ENCODE measurements at places on chromosomes 5 and 9. TPM values are rescaled to one million over a fixed set of nuclear protein-coding genes. Genes with fewer than 3 reads are reported as not detected.

The CAMSAP1 gene
- total RNA-seq = 32.6 TPM

The C9 gene
- total RNA-seq = not detected

The ZNF883 gene
- not detected for total RNA-seq

The CAMK4 gene
- total RNA-seq = 163 TPM

The HACD4 gene
- 9.8 TPM for total RNA-seq

The IFNK gene
- total RNA-seq = not detected

The GPR107 gene
- total RNA-seq = 26.2 TPM

The PRRT1B gene
- total RNA-seq = not detected

The CEP72 gene
- total RNA-seq = 8.5 TPM

The TPRN gene
- 6.3 TPM for total RNA-seq

The TMEM232 gene
- 0.94 TPM for total RNA-seq

The PTGS1 gene
- 3.0 TPM for total RNA-seq

The ZDHHC11B gene
- total RNA-seq = 31.2 TPM

The ACTBL2 gene
- not detected for total RNA-seq

The SEMA6A gene
- 0.31 TPM for total RNA-seq

The DMGDH gene
- 2.2 TPM for total RNA-seq

The IL7R gene
- total RNA-seq = 860 TPM

The MGAT1 gene
- 80.8 TPM for total RNA-seq

The SLC44A1 gene
- total RNA-seq = 11.8 TPM

The SHISAL2B gene
- total RNA-seq = not detected

The DMRT3 gene
- not detected for total RNA-seq

The ACSL6 gene
- 18.0 TPM for total RNA-seq

The PCA3 gene
- not detected for total RNA-seq

The KIF24 gene
- 0.08 TPM for total RNA-seq

The LAMC3 gene
- 0.47 TPM for total RNA-seq

The FCN2 gene
- not detected for total RNA-seq

The ABITRAM gene
- total RNA-seq = 10.5 TPM

The ARHGEF37 gene
- total RNA-seq = 0.25 TPM

The SLC23A1 gene
- total RNA-seq = not detected

The MCIDAS gene
- total RNA-seq = not detected

The HRH2 gene
- total RNA-seq = 4.9 TPM

The TCF7 gene
- total RNA-seq = 405 TPM

The ABCA1 gene
- total RNA-seq = 16.0 TPM

The MYMK gene
- total RNA-seq = not detected

The LCNL1 gene
- total RNA-seq = 0.96 TPM

The PKD2L2 gene
- not detected for total RNA-seq

The KLF4 gene
- 55.3 TPM for total RNA-seq

The PTGDS gene
- 21.4 TPM for total RNA-seq

The OR2V2 gene
- total RNA-seq = not detected

The FAM200C gene
- total RNA-seq = not detected

The DIPK1B gene
- total RNA-seq = 1.3 TPM

The IFNA13 gene
- total RNA-seq = not detected

The PCDHGA1 gene
- total RNA-seq = not detected

The POU4F3 gene
- total RNA-seq = not detected

The COL15A1 gene
- not detected for total RNA-seq

The CATSPER3 gene
- 0.50 TPM for total RNA-seq

The ARHGEF39 gene
- 3.1 TPM for total RNA-seq

The SH3TC2 gene
- 0.72 TPM for total RNA-seq

The APC gene
- 33.2 TPM for total RNA-seq

The ACOT12 gene
- not detected for total RNA-seq

The STKLD1 gene
- total RNA-seq = 0.81 TPM

The SPAAR gene
- total RNA-seq = not detected

The LCN15 gene
- total RNA-seq = not detected

The AJM1 gene
- 3.7 TPM for total RNA-seq

The ARID3C gene
- 0.27 TPM for total RNA-seq

The SYK gene
- 5.0 TPM for total RNA-seq
